ENCODE measurements at places on chromosomes 1 and 21. TPM values are rescaled to one million over a fixed set of nuclear protein-coding genes. Genes with fewer than 3 reads are reported as not detected.
A peak's percentile ranks its signal among the peaks of the same experiment; 100 is the strongest.

DNA sequence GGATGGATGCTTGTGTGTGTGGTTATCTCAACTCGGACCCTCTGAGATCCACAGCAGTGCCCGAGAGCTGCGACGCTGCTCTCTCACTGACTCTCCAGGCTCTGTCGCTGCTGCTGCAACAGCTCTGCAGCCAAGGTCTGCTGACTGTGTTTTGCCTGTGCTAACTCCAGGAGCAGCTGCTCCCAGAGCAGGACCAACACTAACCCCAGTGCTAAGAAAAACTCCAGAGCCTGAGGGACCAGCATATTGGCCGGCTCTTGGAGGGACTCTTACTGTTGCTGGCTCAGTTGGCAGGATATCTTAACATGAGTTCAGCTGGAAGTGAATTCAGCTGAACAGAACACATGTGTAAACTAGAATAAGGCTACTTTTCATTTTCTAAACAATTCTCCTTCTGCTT is 4.4 kb downstream of the LCE2C start:
- H3K4me1 ChIP-seq = no peaks in the 10 kb centered on the region
- no peak overlapping the region for H3K4me3 ChIP-seq
- peaks cover 1% of the 10 kb centered on the region for H3K27me3 ChIP-seq
- H3K36me3 ChIP-seq = no peaks in the 10 kb centered on the region
- no peak for DNase-seq
- H3K27ac ChIP-seq = no peak overlapping the region

GRCh38 chr1:208059409-208060001 is 148.6 kb upstream of the CD34 start:
- H3K4me3 ChIP-seq = no peak overlapping the region
- no peaks in the 10 kb centered on the region for H3K36me3 ChIP-seq
- no peak overlapping the region for H3K27ac ChIP-seq
- H3K4me1 ChIP-seq = no peaks in the 10 kb centered on the region

- H3K4me3 ChIP-seq = no peak overlapping the region
- no peak for DNase-seq
- no peak overlapping the region for H3K27ac ChIP-seq
- peaks cover 3% of the 10 kb centered on the region for H3K27me3 ChIP-seq
Observed at GRCh38 chr1:119015547-119015946, 27.4 kb upstream of the TBX15 start.

DNA sequence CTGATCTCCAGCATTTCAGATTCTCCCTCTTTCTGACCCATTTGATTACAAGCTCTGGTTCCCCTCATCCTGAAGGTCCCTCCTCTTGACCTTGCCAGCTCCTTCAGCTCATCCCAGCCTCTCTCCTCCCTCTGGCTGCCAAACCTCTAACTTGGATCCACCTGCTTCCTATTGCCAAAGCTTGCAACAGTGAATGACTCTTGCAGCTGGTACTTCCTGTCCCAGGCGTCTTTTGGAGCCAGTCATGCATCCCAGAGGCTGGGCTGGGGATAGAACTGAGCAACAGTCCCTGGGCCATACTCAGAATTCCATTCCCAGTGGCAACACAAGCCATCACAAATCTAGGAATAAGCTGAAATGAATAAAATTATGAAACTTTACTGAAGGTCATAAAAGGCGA is 27.7 kb upstream of the SPOCD1 start:
- no peaks in the 10 kb centered on the region for H3K4me1 ChIP-seq
- H3K27me3 ChIP-seq = no peaks in the 10 kb centered on the region
- peak; percentile 80 for DNase-seq
- H3K27ac ChIP-seq = no peak overlapping the region

- DNase-seq = no peak
- no peaks in the 10 kb centered on the region for H3K27me3 ChIP-seq
- H3K4me3 ChIP-seq = no peak overlapping the region
- no peaks in the 10 kb centered on the region for H3K36me3 ChIP-seq
- H3K4me1 ChIP-seq = no peaks in the 10 kb centered on the region
- no peak overlapping the region for H3K27ac ChIP-seq
Observed at GRCh38 chr1:187045371-187045770, 216.6 kb downstream of the PLA2G4A start.

The LDLRAD1 gene
- polyA plus RNA-seq = not detected

DNA sequence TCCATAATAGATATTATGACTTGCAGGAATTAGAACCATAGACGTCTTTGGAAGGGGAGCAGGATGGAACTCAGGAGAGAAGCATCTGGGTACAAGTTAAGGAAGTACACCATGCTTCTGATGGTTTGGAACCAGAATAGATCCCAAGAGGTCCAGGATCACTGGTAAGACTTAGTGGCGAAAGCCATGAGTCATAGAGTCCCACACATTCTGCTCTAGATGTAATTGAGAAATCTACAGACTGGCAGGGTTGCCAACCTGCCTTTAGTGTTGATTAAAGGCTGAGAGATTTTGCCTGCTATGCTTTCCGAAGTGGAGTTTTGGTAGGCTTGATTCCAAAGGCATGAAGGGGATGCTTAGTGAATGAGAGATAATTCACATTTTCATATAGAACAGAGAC is 57.1 kb upstream of the C1orf87 start:
- H3K4me3 ChIP-seq = no peak overlapping the region
- no peak for DNase-seq
- H3K27me3 ChIP-seq = no peaks in the 10 kb centered on the region
- no peaks in the 10 kb centered on the region for H3K4me1 ChIP-seq
- H3K27ac ChIP-seq = no peak overlapping the region

- H3K27me3 ChIP-seq = no peaks in the 10 kb centered on the region
- H3K27ac ChIP-seq = no peak overlapping the region
Observed at GRCh38 chr21:45969921-45970673, 11.5 kb upstream of the COL6A1 start.

DNA sequence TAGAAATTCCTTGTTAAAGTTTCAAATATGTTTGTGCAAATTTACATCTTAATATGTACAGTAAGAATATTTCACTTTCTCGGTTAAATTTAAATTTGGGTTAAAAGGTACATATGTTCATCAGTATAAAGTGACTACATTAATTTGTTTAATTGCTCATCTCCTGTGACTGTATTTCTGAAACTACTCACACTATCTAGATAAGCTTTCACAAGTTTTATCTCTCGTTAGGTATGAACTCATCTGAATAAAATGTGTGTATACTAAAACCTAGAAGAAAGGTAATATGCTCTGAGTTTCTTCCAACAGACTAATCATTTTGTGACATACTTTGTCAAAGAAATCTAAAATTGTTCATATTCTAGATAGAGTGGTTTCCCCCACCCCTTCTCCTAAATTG is 150.7 kb downstream of the PATJ start:
- no peaks in the 10 kb centered on the region for H3K27me3 ChIP-seq
- no peak overlapping the region for H3K4me3 ChIP-seq
- H3K36me3 ChIP-seq = no peaks in the 10 kb centered on the region

The DDR2 gene
- polyA plus RNA-seq = 66.1 TPM

The HCN3 gene
- 2.9 TPM for polyA plus RNA-seq

DNA sequence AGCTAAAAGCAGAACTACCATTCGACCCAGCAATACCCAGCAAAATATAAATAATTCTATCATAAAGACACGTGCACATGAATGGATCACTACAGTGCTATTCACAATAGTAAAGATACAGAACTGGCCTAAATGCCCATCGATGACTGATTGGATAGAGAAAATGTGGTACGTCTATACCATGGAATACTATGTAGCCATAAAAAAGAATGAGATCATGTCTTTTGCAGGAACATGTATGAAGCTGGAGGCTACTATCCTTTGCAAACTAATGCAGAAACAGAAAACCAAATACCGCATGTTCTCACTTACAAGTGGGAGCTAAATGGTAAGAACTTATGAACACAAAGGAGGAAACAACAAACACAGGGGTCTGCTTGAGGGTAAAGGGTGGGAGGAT is 53.4 kb downstream of the UCHL5 start:
- H3K4me1 ChIP-seq = no peaks in the 10 kb centered on the region
- DNase-seq = no peak
- H3K27ac ChIP-seq = no peak overlapping the region
- H3K4me3 ChIP-seq = no peak overlapping the region

The LPAR3 gene
- polyA plus RNA-seq = 0.07 TPM

DNA sequence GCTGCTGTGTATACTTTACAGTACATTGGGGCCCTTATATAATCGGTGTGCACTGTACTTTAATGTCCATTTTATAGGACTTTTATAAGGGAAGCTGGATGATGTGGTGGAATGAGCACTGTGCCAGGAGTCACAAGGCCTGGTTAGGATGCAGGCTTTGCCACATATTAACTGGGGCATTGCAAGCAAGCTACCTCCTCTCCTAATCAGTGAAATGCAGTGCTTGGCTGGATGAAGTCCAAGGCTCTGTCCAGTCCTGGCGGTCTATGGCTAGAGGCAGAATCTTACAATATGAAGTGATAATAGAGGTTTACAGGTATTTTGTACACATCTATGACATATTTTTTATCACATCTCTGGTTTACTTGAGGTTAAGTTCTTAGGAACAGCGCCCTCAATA is 1.7 kb upstream of the PKP1 start:
- H3K36me3 ChIP-seq = no peaks in the 10 kb centered on the region
- no peak for DNase-seq
- H3K27ac ChIP-seq = no peak overlapping the region
- H3K4me3 ChIP-seq = no peak overlapping the region

The MPZ gene
- 0.96 TPM for polyA plus RNA-seq

- no peaks in the 10 kb centered on the region for H3K27me3 ChIP-seq
- H3K36me3 ChIP-seq = no peaks in the 10 kb centered on the region
- H3K27ac ChIP-seq = no peak overlapping the region
- H3K4me3 ChIP-seq = no peak overlapping the region
Observed at GRCh38 chr1:147217141-147217540, 8.0 kb downstream of the FMO5 start.

- H3K27ac ChIP-seq = no peak overlapping the region
- DNase-seq = no peak
- no peaks in the 10 kb centered on the region for H3K27me3 ChIP-seq
- H3K4me1 ChIP-seq = no peaks in the 10 kb centered on the region
Observed at GRCh38 chr1:191533254-191533653, 625.0 kb upstream of the RGS18 start.

DNA sequence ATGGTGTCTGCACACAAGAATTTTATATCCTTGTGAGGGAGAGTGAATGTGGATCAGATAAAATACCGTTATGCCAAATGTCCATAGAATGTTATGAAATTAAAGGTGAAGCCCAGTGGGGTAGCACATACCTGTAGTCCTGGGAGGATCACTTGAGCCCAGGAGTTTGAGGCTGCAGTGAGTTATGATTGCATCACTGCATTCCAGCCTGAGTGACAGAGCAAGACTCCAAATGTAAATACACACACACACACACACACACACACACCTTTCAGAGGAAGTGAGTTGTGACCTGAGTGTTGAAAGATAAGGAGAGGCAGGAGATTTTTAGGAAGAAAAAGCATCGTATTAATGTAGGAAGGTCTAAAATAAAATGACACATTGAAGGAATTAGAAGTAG is 28.1 kb upstream of the ZYG11A start:
- H3K4me3 ChIP-seq = no peak overlapping the region
- H3K27ac ChIP-seq = no peak overlapping the region
- no peaks in the 10 kb centered on the region for H3K27me3 ChIP-seq
- H3K4me1 ChIP-seq = peaks cover 2% of the 10 kb centered on the region
- DNase-seq = peak; percentile 62
- peaks cover 29% of the 10 kb centered on the region for H3K36me3 ChIP-seq

The TPTE gene
- polyA plus RNA-seq = not detected

DNA sequence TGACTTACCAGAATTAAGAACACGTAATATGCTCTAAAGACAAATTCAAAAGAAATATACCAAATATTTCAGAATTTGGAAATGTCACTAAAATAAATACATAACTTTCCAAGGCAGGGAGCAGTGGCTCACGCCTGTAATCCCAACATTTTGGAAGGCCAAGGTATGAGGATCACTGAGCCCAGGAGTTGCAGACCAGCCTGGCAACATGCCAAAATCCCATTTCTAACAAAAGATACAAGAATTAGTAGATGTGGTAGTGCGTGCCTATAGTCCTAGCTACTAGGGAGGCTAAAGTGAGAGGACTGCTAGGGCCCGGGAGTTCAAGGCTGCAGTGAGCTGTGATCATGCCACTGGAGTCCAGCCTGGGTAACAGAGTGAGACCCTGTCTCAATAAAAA is 11.7 kb downstream of the LUZP1 start:
- peaks cover 1% of the 10 kb centered on the region for H3K4me1 ChIP-seq
- no peaks in the 10 kb centered on the region for H3K36me3 ChIP-seq
- no peak for DNase-seq
- no peak overlapping the region for H3K27ac ChIP-seq
- no peaks in the 10 kb centered on the region for H3K27me3 ChIP-seq
- no peak overlapping the region for H3K4me3 ChIP-seq

DNA sequence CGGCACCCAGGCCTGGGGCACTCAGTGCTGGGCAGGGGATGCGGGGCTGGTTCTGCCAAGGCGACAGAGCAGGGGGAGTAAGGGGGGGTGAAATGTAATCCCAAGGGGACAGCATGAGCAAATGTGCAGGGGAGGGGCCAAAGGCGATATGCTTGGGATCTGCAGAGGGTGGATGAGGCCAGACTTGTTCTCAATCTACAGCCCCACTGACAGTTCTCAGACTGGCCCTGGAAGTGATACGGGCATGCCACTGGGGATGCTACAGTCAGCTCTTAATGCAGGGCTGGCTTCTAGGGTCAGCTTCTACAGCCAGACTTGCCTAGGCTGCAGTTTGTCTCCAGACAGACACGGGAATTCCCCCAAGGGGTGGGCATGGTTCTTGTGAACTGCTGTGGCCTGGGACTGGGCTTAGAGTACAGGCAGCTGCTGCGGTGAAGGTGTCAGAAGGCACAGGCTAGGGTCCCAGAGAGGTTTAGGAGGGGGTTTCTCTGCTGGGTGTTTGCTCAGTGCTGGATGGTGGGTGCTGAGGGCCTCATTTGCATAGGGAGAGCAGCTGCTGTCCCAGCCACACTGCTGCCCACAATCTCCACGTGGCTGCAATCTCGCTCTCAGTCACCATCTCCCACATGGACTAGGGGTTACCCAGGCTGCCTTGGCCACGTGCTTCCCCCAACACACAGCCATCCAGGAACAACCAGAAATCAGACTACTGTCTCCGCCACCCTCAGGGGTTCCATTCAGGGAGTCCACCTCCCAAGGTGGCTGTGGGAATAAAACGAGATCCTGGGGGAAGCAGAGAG is 190.1 kb downstream of the HIVEP3 start:
- H3K27me3 ChIP-seq = no peaks in the 10 kb centered on the region
- no peak overlapping the region for H3K4me3 ChIP-seq
- peaks cover 7% of the 10 kb centered on the region for H3K4me1 ChIP-seq
- no peak overlapping the region for H3K27ac ChIP-seq
- no peak for DNase-seq
- H3K36me3 ChIP-seq = no peaks in the 10 kb centered on the region

The UMODL1 gene
- polyA plus RNA-seq = not detected

DNA sequence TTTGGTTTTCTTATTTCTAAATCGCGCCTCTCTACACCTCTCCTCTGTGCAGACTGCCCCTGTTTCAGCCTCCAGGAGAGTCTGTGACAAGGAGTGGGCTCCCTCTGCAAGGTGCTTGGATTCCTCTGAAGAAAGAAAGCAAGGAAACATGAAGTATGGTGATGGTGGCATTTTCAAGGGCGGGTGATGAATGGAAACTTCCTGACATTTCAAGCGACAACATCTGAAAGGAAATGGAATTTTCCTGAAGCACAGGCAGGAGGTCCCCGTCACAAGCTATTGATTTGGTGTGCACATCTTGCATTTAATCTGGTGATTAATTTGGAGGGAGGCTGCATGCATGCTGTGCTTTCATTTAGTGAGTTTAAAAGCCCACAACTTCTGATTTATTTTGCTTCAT is 164.6 kb upstream of the FGGY start:
- H3K27me3 ChIP-seq = no peaks in the 10 kb centered on the region
- no peak overlapping the region for H3K4me3 ChIP-seq
- no peaks in the 10 kb centered on the region for H3K36me3 ChIP-seq

- peak; percentile 18 for DNase-seq
- H3K27ac ChIP-seq = no peak overlapping the region
- no peaks in the 10 kb centered on the region for H3K36me3 ChIP-seq
- H3K4me1 ChIP-seq = no peaks in the 10 kb centered on the region
- peaks cover 13% of the 10 kb centered on the region for H3K27me3 ChIP-seq
- H3K4me3 ChIP-seq = no peak overlapping the region
Observed at GRCh38 chr1:38076038-38076437, 29.4 kb upstream of the POU3F1 start.
